ENCODE measurements at places on chromosomes 16 and 17. TPM values are rescaled to one million over a fixed set of nuclear protein-coding genes. Genes with fewer than 3 reads are reported as not detected.

The EDC4 gene
- 40.9 TPM for total RNA-seq

The NTN1 gene
- 10.4 TPM for total RNA-seq

- peak; percentile 54 for DNase-seq
These were observed 59.5 kb upstream of the CACNG4 start for GRCh38 chr17:66904760-66905624.

DNA sequence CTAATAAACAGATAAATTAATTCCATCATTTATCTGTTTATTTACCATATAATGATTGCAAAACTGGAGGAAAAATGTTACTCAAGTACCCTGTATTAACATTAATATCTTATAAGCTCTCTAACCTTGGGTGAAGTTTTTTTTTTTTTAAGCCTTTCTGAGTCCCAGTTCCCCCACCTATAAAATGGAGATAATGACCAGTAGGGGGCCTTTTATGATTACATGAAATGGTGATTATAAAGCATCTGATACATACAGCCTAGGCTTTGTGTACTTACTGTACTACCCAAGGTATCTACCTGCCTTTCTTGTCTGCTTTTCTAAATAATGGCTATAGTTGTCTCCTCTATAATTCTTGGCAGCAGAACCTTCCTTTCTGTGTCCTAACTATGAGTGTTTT is 22.6 kb downstream of the LRRC36 start:
- DNase-seq, result peak; percentile 69

The KIF18B gene
- 36.3 TPM for total RNA-seq

DNA sequence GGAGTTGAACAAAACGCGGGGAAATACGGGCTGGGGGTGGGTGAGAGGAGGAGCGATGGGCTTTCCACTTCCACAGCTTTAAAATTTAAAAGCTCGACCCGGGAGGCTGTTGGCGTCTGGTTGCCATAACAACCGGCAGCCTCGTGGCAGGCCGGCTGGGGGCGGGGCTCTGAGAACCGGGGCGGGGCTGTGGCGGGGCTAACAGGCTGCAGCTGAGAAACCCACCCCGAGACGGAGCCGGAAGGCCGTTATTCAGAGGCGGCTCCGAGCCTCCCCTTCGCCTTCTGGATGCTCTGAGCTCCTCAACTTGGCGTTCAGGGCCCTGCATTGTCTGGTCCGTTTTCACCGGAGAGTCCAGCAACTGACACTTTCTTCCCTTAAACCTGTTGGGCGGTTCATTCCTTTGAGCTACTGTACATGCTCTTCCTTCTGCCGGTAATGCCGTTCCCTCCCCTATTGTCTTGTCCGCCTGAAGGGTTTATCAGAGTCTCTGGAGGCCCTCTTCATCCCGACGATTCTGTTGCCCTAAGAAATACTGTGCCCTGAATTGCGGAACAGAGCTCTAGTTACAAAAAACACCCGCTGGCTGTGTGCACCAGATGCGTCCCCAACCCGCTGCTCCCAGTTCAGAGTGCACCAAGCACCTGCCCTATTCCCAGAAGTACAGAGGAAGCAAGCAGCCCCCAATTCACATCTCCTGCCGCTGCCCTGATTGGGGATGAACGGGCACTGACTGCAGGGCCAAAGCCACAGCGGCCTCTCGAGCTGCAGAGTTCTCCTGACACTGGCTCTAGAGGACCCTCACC is 596 bp downstream of the DNAAF8 start:
- DNase-seq, result peak; percentile 90

DNA sequence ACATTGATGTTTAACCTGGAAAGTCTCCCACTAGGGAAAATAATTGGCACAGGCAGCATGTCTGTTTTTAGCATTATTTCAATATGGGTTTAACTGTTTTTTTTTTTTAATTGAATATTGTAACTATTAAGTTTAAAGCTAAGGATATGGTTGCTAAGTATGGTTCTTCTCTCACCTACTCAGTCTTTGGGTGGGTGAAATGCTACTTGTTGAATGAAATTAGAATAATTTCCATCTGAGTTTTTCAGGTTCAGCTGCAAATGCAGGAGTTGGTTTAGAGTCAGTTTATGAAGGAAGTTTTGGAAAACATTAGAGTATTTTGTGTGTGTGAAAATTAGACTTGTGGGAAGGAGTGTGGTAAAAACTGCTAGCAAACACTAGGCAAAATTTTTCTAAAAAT is 93.5 kb downstream of the PRKCA start:
- DNase-seq, result no peak

DNA sequence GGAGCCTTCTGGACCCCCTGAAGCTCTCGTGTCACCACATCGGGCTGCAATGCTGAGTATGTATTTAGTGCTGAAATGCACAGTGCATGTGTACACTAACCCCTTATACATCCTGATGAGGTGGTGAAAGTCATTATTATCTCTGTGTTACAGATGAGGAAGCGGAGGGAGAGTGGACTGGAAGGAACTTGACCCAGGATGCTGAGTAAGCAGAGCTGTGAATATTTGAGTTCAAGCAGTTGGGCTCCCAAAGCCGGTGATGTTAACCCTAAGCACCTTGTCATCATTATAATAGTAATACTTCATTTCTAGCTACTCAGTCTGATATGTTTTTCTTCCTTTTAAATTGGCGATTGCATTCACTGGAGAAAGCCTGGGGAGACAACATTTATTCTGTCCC is 25.9 kb upstream of the NKD1 start:
- no peak for DNase-seq

All from SJCRH30 (cell line).